NCI-H2171 (cell line): ENCODE measurements at places on chromosomes 7 and 10.
A peak's percentile ranks its signal among the peaks of the same experiment; 100 is the strongest.

DNA sequence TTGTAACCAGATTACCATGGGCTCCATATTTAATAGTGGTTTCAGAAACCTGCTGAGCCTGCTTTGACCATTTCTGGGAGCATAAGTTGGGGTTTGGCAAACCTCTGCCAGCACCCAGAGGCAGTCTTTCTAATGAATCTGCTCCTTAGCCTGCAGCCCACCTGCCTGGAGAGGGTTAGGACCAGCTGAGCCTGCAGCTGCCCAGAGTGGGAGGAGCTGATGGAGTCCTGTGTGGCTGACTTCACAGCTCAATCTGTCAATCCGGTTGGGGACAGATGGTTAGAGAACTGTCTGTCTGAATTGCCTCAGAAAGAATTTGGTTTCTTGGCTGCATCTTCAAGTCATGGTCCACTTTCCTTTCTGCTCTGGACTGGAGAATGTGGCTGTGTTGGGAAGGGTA lies 444.6 kb downstream of the NRG3 start:
- DNase-seq: peak; percentile 68

DNA sequence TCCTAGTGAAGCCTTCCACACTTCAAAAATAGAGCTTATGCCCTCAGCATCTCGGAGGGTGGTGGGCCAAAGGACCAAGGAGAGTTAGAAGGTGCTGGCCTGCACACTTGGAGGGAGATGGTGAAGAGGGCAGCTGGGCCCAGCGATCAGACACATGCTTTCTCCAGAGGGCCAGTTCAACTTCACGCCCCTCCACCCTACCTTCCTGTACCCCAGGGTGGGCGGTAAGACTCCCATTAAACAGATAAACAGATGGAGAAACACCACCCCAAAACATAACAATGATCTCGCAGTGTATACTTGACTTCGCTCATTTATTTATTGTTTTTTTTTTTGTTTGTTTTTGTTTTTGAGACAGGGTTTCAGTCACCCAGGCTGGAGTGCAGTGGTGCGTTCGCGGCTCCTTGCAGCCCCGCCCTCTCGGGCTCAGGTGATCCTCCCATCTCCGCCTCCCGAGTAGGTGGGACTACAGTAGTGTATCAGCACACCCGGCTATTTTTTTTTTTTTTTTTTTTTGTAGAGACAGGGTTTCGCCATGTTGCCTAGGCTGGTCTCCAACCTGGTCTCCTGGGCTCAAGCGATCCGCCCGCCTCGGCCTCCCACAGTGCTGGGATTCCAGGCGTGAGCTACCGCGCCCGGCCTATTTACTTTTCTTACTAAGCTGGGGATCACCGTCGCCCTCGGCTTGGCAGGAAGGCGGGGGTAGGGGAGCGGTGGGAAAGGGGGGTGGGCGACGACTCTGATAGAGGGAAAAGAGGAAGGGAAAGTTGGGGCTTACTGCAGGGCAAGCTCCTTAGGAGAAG lies 1.8 kb downstream of the C10orf95 start:
- peak; percentile 77 for DNase-seq

- DNase-seq: no peak
These were observed 7.9 kb upstream of the GSDME start for GRCh38 chr7:24764972-24765744.

DNA sequence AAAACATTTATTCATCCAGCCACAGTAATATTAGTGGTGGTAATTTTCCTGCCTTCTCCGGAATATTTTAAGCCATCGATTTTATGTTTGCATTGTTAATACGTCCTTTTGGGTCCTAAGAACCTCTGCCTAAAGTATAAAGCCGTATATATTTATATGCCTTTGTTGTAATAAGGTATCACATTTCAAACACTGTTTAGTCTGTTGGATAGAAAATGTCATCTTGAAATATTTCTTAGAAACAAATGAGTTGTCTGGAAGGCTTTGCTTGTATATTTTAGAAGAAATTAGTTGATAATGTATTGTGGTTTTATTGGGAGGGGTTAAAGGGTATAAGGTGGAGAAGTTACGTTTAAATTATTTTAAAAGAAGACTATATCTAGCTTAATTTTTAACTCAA lies 11.1 kb downstream of the PRPF18 start:
- DNase-seq: no peak

DNA sequence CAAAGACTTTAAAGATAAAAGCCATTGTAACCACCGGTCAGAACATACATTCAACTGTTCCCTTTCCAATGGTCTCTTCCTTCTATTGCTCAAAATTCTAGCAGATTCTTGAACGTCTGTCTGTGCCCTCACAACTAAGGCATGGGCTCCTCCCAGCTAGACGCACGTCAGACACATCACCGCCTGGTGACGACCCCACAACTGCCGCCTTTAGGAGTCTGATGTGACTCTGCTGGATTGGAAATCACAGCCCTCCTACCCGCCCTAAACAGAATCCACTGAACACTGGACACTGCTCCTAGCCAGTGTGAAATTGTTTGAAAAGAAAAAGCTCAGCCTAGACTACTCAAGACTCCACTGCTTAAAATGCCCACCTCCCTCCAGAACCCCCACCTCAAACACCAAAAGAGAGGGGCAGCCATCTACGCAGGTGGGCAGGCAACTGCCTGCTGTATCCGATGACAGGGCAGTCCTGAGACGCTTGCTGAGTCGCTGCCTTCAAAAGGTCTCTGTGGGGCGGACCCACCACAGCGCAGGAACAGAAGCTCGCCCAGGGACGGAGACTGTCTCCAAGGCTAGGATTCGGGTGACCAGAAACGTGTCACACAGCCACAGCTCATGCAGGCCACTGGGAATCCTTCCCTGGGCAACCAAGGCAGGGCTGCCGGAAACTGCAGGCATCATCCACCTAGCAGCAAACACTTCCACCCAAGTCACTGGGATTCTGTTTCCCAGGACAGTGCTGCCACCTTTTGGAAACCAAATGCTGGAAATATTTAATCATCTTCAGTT lies 34.7 kb downstream of the GSDME start:
- DNase-seq: no peak
